ENCODE measurements at places on chromosomes 1 and 21.
A peak's percentile ranks its signal among the peaks of the same experiment; 100 is the strongest.

DNA sequence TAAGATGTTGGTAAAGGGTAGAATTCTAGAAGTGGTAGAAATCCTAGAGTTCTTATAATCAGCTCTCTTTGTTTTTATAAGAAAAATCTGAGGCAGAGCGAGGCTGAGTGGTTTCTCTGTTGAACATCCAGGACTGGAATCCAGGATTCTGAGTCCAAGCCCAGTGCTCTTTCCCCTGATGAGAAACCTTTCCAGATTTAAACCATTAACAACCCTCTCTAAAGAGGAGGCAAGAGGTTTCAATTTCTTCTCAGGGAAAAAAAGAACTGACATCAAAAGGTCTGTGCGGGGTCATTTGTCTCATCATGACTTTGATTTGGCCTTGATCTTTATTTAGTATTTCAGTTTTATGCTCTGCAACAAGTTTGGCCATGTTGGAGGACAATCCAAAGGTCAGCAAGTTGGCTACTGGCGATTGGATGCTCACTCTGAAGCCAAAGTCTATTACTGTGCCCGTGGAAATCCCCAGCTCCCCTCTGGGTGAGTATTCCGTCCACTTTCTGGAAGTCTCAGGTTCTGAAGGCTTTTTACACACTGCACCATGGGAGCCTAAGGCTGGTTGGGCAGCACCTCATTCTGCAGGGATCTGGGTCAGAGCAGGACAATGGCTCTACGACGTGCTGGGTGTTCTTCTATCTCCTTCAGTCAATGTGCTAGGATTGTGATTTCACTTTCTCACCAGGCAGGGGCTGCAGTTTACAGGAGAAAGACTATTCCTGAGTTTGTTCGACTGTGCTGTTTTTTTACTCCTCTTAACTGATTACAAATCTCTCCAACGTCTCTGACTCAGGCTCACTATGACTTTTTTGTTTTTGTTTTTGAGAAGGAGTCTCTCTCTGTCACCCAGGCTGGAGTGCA lies 18.9 kb upstream of the CCT8 start:
- no peak for DNase-seq

GRCh38 chr1:235402457-235403200 lies 35.4 kb downstream of the TBCE start:
- no peak for DNase-seq

GRCh38 chr1:164423136-164423535 lies 135.8 kb upstream of the PBX1 start:
- DNase-seq, result no peak

- no peak for DNase-seq
These were observed 46.1 kb downstream of the MDM4 start for GRCh38 chr1:204562075-204562990.

GRCh38 chr1:46003315-46003714 lies 129.1 kb downstream of the PIK3R3 start:
- no peak for DNase-seq

- no peak for DNase-seq
These were observed 25.1 kb upstream of the LSS start for GRCh38 chr21:46253610-46254124.

DNA sequence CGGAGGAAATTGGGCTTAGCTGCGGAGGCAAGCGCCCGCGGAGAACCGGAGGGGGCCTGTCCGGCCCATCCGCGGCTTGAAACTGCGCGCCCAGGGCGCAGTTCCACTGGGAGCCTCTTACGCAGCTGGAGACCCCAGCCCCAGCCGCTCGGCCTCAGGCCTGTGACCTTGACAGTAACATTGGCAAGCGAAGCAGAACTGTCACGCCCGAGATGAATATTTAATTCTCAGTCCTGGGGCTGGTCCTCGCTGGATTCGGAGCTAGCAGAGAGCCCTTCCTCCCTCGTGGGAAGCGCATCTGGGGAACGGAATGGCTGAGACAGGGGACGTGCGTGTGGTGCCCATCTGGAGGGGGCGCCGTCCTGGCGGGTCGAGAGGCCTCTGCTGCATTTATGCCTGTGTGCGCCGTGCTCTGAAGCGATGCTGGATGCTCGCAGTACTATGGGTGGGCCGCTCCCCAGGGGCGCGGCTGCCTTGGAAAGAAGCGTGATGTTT lies 928 bp downstream of the SLC6A17 start:
- no peak for DNase-seq

DNA sequence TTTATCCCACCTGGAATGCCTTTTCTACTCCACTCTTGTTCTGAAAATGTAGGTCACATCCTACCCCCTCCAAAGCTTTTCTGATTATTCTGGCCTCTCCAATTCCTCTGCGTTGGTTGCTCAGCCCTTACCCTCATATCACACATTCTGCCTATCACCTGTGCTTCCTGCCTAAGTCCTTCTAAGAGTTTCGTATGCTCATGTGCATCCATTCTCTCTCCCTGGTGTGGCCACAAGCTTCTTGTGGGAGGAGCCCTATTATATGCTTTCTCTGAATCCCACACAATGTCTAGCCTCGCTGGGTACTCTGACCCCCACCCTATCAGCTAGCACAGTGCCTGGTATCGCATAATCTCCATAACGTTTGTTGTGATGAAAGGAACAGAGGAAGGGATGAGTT lies 54.2 kb downstream of the CD58 start:
- DNase-seq, result no peak

GRCh38 chr1:198860371-198860770 lies 221.5 kb downstream of the PTPRC start:
- DNase-seq, result peak; percentile 43

DNA sequence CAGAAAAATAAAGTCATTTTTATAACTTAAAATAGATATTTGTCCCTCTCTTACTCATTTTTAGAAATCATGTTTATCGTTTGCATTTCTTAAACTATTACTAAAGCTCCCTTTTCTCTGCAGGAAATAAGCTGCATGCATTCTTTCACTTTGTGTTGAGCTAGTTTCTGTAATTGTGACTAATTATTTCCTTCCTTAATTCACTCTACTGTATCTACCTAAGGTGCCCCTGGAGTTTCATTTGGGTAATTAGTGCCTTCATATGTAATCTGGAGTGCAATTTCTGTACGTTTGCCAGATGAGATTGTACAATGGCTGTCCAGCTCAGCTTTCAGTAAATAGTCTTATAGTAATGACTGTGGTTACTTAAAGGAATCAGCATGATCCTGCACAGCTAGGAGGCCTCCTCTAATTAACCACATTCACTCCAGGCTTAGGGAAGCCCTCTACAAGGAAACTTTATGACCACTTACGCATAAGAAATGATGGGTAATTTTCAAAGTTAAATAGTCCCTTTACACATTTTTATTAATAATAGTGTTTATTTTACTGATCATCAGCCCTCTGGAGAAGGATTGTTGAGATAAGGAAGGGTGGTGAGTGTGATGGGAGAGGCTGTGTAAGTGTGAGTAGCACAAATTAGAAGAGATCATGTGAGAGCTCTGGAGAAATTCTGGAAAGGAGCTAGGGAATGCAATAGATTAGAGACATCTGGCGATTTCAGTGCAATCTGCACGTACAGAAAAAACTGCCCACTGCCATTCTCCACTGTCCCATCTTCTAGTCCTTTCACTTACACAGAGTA lies 86.8 kb downstream of the LRRC8C start:
- peak; percentile 38 for DNase-seq

DNA sequence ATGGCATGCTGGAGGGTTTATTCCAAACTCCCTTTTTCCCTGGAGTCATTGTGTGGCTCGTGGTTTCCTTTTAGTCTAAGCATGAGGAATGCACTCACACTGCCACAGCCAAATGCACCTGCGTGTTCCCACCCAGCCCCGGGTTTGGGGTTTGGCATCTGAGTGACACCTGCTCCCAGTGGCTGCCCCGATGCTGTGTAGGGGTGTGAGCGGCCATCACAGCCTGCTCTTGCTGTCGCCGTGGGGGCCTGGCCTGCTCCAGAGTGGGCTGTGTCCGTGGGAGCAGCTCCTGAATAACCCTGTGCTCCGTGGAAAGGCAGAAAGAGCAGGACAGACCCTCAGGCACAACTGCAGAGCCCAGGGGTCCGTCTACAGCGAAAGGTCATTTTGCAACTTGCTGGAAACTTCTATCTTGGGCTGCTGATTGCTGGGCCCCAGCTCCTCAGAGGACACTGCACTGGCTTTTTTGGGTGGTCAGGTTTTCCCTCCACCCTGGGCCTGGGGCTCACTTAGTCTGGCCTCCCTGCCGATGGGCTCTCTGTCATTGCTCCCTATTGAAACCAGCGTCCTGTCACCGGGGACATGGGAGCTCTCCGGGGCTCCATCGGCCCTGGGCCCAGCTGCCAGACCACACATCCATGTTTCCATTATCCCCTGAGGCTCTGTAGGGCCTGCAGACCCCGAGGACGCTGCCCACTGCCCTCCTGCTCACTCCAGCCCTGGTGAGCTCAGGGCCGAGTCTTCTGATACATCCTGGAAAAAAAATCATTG lies 74.1 kb downstream of the AJAP1 start:
- DNase-seq, result no peak

DNA sequence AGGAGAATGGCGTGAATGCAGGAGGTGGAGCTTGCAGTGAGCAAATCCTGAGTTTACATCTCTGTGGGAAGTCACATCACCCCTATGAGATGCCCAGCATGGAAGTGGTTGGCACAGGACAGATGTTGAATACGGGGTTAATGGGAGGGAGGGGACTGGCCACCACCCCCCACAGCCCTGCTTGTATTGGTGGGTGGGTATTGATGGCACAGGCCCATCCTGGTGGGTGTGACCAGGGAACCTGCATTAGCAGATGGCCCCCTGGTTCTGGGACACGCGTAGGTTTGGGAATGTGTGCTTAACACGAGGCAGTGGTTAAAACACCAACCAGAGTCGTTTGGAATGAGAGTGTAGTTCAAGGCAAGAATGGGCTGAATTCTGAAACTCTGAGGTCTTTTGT lies 117.9 kb downstream of the PRDM2 start:
- DNase-seq, result no peak

- no peak for DNase-seq
These were observed 59.7 kb downstream of the CLIC6 start for GRCh38 chr21:34728479-34728878.

DNA sequence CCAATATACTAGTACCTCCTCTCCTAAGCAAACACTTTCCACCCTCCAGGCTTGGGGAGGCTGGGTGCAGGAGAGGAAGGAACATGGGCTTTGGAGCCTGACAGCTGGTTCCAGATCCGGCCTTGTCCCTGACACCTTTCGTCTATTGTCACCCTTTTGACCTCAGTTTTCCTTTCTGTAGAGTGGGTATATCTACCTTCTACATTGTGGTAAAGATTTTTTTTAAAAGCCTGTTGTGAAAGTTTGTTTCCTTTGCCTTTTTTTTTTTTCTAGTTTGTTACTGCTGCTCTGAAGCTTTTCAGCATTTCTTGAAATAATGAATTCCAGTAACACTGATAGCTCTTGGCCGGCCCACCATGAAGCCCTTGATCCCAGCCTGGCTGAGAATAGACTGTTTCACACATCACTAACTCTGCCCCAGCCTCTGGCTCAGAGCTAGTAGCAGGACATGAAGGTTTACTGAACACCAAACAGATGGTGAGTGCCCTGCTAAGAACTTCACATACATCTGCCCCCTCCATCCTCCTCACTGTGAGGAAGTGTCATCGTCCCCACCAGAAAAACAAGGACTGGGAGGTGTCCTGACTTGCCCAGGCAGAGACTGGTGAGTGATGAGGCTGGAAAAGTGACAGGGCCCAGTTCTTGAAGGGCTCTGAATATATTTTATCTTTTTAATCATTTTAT lies 33.0 kb upstream of the ID3 start:
- no peak for DNase-seq

- DNase-seq, result no peak
These were observed 207.6 kb downstream of the S1PR1 start for GRCh38 chr1:101444381-101444780.

DNA sequence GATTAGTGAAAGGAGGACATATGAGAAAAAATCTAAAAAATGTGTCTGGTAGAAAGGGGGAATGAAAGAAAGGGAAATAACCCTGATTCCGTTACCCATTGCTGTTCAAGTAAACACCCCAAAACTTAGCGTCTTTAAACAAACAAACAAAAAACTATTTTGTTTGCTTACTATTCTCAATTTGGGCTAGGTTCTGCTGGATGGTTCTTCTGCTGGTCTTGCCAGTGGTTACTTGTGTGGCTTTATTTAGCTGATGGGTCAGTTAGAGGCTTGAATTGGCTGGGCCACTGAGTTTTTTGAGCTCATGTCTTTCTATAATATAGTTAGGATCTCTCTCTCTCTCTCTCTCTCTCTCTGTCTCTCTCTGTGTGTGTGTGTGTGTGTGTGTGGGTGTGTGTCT lies 112.1 kb downstream of the GRIK1 start:
- no peak for DNase-seq

- DNase-seq, result no peak
These were observed 13.0 kb upstream of the PEAR1 start for GRCh38 chr1:156880473-156880872.

- DNase-seq, result no peak
These were observed 6.6 kb downstream of the PAPPA2 start for GRCh38 chr1:176469450-176470010.

DNA sequence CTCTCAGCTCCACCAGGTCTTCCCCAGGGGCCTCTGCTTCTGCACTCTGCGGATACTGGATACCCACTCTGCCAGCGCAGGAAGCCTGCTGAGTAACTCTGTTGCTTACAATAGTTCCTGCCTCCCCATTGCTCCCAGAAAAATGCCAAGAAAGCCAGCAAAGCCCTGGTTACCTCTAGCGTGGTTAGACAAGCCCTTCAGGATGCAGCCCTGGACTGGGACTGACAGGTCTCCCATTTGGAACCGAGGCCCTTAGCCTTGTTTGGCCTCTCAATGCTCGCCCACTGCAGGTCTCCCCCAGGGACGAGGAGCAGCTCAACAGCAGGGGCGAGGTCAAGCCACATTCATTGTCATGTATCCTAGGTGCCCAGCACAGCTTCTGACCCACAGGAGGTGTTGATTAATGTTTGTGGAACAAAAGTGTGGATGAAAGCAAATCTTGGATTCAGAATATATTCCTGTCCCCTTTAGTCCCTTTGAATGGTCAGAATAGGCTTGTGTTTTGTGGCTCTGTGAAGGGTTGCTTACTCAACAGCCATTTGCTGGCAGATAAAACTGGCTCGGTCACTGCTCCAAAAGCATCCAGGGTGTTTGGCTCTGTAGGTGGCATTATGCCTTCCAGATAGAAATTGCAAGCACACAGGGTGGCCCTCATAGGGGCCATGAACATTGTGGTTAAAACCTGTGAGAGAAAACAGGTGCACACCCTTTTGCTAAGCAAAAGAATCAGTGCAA lies 58.9 kb downstream of the C1orf198 start:
- no peak for DNase-seq

GRCh38 chr1:84289169-84289785 lies 12.2 kb upstream of the SAMD13 start:
- DNase-seq, result no peak

DNA sequence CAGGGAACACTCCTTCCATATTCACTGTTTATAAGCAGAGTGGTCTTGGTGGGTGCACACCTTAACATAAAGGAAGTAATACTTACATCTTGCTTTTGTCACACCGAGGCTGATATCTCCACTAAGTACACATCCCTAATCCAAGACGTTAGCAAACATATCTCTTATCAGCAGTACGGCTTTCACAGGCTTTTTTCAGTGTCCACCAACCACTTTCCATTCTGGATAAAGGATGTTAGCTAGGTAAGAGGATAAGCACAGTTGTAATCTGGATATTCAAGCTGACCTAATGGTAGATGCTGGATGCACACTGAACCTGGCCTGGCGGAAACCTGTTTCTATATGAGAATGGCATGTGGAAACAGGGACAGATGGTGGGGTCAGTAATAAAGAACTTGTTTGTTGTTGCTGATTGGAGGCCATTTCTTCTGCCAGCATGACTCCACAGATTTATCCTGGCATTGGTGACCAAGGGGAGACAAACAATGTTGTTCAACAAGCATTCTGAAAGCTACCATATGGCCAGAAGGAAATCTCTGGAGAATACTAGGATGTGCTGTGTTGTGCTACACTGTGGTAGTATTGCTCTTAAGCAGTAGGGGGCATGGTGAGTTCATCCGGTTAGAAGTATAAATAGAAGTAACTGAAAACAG lies 416.4 kb downstream of the PTBP2 start:
- DNase-seq, result peak; percentile 44

All from NCI-H1930 (cell line).